ENCODE measurements at places on chromosomes 5 and 9.

GRCh38 chr9:93569621-93570174 lies 6.7 kb upstream of the PHF2 start:
- DNase-seq = no peak

DNA sequence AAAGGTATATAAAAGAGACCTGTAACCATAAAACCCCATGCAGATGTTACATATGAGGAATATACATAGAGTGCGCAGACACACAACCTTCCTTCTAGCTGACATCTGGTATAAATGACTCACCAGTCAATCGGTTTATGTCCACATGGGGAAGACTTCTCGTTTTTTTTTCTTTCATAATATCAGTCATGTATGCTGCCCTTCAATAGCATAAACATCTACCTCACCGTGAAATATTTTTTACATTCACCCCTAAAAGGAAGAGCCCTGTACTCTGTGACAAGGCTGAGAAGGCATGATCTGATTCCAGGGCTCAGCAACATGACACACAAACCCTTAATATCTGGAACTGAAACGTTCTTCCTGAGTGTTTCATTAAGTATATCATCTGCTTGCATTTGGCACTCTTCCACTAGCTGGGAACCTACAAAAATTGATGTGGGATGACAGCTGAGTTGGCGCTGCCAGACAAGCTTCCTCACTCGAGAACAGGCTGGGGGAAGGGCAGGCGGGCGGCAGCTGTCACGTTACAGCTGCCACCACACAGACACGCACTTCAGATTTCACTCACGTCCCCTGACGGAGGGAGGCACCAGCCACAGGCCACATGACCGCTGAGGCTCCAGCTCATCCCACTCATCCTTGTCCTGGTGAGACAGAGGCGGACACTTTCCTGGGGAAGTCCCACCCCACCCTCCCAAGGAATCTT lies 74.2 kb downstream of the SHB start:
- DNase-seq = no peak

DNA sequence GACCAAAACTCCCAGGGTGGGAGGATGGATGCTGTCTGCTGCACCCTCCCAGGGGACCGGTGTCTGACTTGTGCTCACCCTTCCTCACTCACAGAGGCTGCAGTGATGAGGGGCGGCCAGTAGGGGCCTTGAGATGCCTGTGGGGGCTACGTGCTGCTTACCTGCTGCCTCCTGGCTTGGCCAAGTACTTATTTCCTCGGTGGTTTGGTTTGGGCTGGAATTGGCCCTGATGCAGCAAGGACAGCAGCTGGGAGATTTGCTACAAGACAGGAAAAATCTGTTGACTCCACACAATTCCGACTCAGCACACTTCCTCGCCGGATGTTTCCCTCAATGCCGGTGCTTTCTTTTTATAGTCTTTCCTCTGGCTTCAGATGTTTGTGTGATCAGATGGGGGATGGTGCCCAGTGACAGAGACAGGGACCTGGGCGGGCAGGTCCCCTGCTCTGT lies 6.6 kb downstream of the PCDH12 start:
- DNase-seq = no peak

DNA sequence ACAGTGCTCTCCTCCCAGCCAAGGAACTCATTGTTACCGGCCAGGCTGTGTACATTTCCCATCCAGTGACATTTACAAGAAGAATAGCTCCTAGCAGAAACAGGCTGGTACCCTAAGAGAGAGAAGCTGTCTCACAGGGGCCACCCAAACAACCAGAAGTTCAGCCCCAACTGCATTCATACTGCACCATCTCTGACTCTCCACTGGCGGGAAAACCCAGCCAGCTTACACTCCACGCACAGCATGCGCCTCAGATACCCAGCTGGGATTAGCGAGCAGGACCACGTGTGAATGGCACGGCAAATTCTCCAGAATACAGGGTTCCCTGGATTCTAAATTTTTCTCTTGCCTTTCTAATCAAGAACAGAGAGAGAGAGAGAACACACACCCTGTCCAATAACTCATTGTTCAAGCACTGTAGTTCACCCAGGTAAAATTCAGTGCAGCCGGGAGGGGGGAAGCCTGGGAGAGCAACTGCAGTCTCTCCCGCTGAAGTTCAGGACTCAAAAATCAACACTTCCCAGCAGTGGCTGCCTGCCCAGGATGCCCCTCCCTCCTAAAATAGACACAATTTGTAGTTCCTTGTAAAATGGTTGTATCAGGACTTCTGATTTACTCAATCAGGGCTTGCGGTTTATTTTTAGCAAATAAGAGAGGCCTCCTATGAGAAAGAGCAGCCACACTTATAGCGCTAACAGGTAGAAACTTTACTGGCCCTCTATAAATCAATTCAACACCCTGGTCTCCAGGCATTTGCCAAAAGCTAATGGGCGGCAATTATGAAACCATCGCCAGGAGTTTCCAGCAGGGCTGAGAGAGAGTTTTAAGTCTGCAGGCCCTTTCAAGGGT lies 2.2 kb downstream of the COL23A1 start:
- DNase-seq = no peak

GRCh38 chr9:93236541-93237206 lies 52.7 kb downstream of the WNK2 start:
- DNase-seq = no peak

- peak; percentile 22 for DNase-seq
Measured at GRCh38 chr9:116737152-116737546, 50.0 kb downstream of the TRIM32 start.

GRCh38 chr5:150120062-150120441 lies 33.7 kb upstream of the CSF1R start:
- no peak for DNase-seq

- DNase-seq = no peak
Measured at GRCh38 chr9:2853517-2853916, 9.6 kb upstream of the PUM3 start.

GRCh38 chr5:168867241-168867640 lies 288.1 kb upstream of the PANK3 start:
- DNase-seq = no peak

- no peak for DNase-seq
Measured at GRCh38 chr5:170769898-170770416, 13.6 kb upstream of the GABRP start.

DNA sequence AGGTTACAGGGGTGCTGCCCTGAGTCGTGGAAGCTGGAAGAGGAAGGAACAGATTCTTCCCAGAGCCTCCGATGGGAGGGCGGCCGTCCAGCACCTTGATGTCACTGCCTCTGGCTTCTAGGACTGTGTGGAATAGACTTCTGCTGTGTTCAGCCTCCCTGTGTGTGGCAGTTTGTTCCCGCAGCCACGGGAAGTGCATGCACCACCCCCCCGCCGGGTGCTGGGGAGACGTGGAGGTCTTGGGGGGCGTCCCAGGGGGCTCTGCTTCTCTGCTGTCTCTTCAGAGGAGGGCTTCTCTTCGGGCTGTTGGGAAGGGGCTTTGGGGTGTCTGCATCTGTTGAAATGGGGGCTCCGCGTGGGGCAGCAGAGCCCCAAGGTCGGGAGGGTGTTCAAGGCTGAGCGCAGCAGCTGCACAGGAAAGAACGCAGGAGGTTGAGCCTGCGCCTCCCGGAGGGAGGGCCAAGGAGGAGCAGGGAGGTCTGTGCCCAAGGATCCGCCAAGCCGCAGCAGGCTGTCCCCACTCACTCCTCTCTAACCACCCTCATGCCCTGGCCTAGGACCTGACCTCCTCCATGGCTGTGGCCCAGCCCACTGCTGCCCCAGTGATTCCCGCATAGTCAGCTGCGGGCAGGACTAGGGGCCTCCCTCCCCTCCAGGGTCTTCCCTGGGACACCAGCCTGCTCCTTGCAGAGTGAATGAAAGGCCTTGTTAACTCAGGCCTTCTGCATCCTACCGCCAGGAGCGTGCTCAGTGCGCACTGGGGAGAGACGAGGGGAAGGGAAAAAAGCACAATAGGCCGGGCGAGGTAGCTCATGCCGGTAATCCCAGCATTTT lies 45.0 kb downstream of the ROPN1L start:
- no peak for DNase-seq

DNA sequence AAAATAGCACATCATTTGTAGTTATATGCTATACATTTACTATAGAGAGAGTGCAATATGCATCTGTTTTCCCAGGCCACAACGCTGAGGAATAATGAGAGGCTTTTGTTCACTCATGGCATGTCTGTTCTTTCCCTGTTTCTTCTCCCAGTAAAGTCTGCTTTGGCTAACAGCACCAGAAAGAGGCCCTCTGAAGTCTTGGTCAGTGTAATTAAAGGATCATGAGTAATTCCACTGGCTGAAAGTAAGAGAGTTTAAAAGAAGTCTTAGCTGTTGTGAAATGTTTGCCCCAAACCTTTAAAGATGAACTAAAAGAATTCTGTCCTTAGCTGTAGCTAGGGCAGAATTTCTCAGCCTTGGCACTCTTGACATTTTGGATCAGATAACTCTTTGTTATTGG lies 228.8 kb downstream of the TLE4 start:
- DNase-seq = no peak

DNA sequence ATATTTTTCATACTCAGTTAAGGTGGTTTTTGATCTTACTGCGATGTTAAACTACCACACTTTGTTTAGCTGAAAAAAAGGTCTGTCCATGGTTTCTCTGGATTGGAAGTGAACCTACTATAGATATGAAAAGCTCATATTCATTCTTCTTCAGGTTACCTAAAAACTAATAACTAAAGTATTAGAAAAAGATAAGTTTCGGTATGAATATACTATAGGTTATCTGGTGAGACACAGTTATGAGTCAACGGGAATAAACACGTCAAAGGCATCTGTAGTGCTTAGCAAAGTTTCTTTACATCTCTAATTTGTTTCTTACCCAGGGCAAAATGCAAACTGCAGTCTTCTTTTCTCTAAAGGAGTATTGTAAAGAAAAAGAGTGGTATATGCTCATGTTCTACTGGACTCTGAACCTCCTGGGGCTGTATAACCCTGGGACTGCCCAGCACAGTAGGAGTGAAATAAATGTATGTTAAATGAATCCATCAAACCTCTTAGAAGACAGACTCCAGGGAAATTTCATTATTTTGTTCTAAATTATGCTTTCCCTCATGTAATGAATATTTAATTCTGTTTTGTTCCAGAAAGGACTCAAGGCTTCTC lies 521.9 kb downstream of the PDE4D start:
- no peak for DNase-seq

DNA sequence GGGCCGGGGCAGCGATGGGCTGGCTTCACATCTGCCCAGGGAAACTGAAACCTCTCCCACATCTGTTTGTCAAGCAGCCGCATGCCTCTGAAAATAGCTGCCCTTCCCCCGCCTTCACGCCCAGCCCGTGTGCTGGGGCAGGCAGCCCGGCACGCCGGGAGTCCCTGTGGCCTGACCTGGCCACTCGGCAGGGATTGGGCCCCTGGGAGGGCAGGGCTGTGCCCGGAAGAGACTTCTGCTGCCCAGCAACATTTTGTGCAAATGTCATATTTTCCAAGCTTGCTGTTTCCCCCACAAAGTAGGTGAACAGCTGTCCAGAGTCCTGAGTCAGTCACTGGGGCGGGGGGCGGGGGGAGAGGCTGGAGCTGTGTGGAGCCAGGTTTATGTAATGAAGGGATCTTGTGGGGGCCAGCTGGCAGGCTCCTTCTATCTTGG lies 8.2 kb downstream of the COL27A1 start:
- DNase-seq = no peak

DNA sequence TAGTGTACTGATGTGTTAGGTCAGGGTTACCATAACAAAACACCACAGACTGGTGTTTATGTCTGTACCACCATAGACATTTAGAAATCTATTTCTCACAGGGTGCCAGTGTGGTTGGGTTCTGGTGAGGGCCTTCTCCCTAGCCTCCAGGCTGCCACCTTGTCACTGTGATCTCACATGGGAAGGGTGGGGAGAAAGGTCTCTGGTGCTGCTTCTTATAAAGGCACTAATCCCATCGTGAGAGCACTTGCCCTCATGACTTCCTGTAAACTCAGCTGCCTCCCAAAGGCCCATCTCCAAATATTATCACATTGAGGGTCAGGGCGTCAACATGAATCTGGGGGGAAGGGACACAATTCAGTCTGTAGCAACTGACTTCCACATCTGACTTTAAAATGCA lies 49.8 kb downstream of the PIK3R1 start:
- no peak for DNase-seq

GRCh38 chr5:139501381-139501780 lies 18.8 kb upstream of the STING1 start:
- DNase-seq = no peak

DNA sequence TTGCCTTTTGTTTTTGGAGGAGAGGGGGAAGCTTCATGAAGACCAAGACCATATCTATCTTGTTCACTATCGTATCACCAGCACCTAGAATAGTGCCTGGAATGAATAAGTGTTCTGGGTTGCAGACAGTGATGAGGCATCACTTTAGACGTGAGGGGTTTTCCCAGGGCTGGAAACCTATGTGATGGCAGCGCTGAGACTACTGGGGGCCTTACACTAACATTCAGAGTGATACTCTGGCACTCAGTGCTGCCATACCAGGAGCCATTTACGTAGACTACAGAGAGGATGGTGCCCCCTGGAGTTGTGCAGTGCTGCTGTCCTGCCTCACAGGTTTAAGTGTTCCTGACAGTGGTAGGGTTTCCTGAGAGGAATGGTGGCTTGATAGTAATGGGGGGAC lies 6.9 kb downstream of the CCL19 start:
- DNase-seq = no peak

- no peak for DNase-seq
Measured at GRCh38 chr5:128407944-128408343, 130.1 kb downstream of the FBN2 start.

GRCh38 chr5:133723126-133723525 lies 110.8 kb upstream of the FSTL4 start:
- no peak for DNase-seq

DNA sequence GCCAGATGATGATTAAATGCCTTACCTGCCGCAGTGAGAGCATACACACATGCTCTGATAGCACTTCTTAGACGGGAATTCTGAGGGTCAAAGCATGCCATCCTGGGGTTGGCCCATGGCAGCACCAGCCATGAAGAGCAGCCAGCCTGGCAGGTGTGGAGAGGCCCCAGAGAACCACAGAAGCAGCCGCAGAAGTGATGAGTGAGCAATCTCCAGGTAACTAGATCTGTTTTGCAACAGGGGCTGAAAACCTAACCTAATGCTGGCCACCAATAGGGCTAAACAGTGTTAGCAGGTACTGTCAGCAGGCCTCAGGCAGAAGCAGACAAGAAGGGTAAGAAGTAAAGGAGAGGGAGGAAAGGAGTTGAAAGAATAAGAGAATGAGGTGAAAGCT lies 33.5 kb upstream of the HOMER1 start:
- DNase-seq = no peak

DNA sequence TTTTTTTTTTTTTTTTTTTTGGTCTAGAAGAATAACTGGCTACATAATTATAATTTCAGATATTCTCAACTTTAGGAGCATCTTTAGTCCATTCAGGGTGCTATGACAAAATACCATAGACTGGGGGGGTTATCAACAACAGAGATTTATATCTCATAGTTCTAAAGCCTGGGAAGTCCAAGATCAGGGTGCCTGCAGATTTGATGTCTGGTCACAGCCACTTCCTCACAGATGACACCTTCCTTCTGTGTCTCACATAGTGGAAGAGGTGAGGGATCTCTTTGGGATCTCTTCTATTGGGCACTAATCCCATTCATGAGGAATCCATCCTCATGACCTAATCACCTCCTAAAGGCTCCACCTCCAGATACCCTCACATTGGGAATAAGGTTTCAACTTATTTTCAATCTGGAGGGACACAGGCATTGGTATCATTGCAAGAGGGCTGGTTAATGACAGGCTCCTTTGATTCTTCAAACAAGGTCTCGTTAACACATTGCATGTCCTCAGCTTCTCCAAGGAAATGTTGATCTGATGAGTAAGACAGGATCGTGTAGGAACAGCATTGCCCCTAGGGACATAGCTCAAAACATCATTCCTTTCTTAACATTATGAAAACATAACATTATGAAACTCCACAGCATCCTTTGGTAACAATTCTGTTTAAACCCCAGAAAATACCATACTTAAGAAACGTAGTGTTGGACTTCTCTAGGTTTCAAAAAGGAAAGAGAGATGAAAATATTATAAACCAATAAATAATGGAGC lies 372.4 kb downstream of the SEMA5A start:
- DNase-seq = no peak
